ENCODE measurements at places on chromosomes 3 and 15. TPM values are rescaled to one million over a fixed set of nuclear protein-coding genes. Genes with fewer than 3 reads are reported as not detected.

DNA sequence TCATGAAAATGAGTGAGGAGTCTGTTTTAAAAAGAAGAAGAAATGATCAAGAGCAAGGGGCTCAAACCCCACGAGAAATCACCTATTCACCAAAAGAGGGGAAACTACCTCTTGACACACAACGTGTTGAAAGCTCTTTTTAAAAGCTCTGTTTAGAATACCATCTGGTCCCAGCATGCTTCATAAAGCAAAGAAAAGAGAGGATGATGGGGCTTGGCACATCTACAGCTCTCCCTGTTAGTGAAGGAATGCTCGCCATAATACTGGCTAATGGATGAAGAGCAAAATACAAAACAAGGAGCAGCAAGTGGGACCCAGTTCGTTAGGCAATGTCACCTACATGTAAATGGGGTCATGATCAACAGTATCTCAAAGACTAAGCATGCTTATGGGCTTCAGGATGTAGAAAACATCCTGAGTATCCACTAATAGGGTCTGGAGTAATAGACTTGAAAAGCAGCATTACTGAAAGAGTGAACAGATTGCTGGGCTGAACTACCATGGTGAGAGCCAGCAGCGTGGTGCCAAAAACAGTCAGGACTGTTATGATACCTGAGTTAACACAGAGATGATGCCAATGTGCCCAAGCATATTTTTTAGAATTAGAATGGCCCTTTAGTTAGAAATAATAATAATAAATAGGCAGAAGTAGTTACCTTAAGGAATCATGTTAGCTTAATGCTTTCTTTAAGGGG lies 159.7 kb upstream of the POU1F1 start:
- peaks cover 4% of the 10 kb centered on the region for H3K4me1 ChIP-seq
- no peak for DNase-seq
- no peaks in the 10 kb centered on the region for H3K36me3 ChIP-seq
- no peaks in the 10 kb centered on the region for H3K27me3 ChIP-seq

Gene ST8SIA2
- not detected for total RNA-seq

DNA sequence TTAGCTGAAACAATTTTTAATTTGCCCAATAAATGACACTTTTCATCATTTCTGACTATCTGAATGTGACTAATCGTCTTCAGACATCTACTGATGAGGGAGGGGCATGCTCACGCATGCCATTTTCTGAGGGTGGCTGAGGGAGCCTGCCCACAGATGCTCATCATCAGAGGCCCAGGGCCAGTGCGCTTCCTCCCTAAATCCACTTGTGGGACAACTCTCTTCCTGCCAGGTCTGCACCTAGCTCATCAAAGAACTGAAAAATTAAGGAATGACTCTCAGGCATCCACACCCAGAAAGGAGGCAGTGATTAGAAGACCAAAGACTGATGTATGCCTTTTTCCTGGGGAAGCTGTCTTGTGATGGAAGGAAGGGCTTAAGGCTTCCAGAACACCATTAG lies 22.8 kb downstream of the RTP3 start:
- H3K4me1 ChIP-seq: peaks cover 9% of the 10 kb centered on the region
- no peaks in the 10 kb centered on the region for H3K36me3 ChIP-seq
- H3K27ac ChIP-seq: no peak overlapping the region
- no peaks in the 10 kb centered on the region for H3K27me3 ChIP-seq
- H3K4me3 ChIP-seq: no peak overlapping the region
- DNase-seq: no peak

DNA sequence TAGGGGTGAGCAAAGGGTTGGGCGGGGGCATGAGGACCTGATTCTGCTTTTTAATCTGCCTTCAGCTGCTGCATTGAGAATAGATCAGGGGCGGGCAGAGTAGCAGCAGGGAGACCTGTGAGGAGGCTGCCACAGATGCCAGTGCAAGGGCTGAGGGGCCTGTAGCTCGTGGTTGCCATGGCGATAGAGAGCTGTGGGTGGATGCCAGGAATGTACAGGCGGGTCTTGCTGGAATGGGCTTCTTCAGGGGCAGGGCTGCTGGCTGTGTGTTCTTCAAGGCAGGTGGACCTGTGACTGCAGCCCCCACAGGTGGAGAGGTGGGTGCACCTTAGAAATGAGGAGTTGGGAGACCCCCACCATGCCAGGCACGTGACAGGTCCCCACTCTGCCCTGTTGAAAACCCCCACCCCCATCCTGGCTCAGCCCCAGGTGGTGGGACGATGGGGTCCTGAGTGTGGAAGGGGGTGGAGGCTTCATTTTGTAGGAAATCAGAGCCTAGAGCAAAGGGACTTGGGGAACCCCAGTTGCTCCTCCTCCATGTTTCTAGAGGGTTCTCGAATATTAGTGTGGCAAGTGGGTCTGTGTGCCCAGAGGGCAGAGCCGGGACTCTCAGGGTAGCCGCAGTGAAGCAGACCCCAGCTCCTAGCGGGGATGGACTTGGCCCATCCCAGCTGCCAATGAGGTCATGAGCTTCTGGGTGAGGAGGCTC lies 38.3 kb downstream of the SLC6A6 start:
- peaks cover 20% of the 10 kb centered on the region for H3K4me1 ChIP-seq
- no peaks in the 10 kb centered on the region for H3K27me3 ChIP-seq
- DNase-seq: no peak
- peaks cover 5% of the 10 kb centered on the region for H3K36me3 ChIP-seq
- H3K27ac ChIP-seq: no peak overlapping the region

- H3K4me1 ChIP-seq: peaks cover 33% of the 10 kb centered on the region
- H3K4me3 ChIP-seq: peak within 1 kb of the TSS; percentile 74
- H3K27ac ChIP-seq: no peak within 1 kb of the TSS
Measured at GRCh38 chr15:57591822-57592367, at the start of gene MYZAP. Gene MYZAP (plus strand): TSS chr15:57591904. CDS start chr15:57592035, 131 bp downstream.

Gene ATP8B4
- total RNA-seq: 21.3 TPM

Gene SLC25A36
- 67.5 TPM for total RNA-seq

- H3K36me3 ChIP-seq: no peaks in the 10 kb centered on the region
- no peaks in the 10 kb centered on the region for H3K4me1 ChIP-seq
- no peak overlapping the region for H3K27ac ChIP-seq
Measured at GRCh38 chr15:53786401-53786800, 26.9 kb upstream of the WDR72 start.

Gene A4GNT
- not detected for total RNA-seq

Gene USF3
- 18.2 TPM for total RNA-seq

DNA sequence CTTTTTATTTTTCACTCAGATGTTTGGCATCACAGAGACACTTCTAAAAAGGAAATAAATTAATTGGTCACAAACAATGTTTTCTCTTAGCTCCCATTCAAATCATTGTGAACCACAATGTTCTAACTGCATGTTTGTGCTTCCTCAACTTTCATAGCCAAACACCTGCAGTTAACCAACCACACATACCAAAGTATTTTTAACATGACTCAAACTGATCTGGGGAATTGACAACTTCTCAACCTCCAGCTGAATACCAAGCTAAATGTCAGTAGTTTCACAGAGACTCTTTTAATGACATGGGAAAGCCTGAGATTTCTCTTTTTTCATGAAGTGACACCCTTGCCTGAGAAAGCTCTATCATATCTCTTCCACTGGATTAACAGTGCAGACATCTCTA lies 217.9 kb upstream of the MME start:
- no peaks in the 10 kb centered on the region for H3K27me3 ChIP-seq
- H3K4me1 ChIP-seq: no peaks in the 10 kb centered on the region
- H3K27ac ChIP-seq: no peak overlapping the region

GRCh38 chr3:25476639-25477038 lies 48.6 kb downstream of the RARB start:
- no peaks in the 10 kb centered on the region for H3K4me1 ChIP-seq
- H3K4me3 ChIP-seq: no peak overlapping the region
- no peaks in the 10 kb centered on the region for H3K36me3 ChIP-seq
- H3K27me3 ChIP-seq: no peaks in the 10 kb centered on the region
- H3K27ac ChIP-seq: no peak overlapping the region

DNA sequence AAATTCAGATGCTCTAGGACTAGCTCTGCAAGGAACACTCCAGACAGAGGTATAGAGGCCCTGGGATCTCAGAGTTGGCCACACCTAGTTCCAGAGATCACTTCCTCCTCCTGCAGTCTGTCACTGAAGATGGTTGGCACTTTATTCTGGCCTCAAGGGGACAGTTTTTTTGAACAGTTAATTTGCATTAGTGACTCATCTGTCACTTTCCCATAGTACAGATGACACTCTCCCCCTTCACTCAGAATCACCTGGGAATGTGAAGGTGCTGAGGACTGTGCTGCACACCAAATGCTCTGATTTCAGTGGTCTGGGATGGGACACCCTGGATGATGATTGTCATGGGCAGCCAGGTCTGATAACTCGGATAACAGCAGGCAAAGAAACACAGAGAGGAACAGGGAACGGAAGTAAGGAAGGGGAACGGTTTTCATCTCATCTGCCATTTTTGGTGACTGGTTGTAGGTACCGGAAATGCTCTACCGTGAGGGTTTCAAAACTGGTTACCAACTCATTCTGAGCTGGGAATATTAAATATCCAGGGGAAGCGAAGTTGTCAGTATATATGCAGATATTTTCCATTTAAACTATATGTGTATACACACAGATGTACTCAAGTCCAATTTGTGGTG lies 232.5 kb upstream of the ST8SIA2 start:
- H3K27me3 ChIP-seq: no peaks in the 10 kb centered on the region
- H3K4me1 ChIP-seq: peaks cover 22% of the 10 kb centered on the region
- H3K27ac ChIP-seq: no peak overlapping the region
- no peak overlapping the region for H3K4me3 ChIP-seq
- DNase-seq: no peak
- H3K36me3 ChIP-seq: no peaks in the 10 kb centered on the region

Gene VILL
- total RNA-seq: 16.1 TPM

DNA sequence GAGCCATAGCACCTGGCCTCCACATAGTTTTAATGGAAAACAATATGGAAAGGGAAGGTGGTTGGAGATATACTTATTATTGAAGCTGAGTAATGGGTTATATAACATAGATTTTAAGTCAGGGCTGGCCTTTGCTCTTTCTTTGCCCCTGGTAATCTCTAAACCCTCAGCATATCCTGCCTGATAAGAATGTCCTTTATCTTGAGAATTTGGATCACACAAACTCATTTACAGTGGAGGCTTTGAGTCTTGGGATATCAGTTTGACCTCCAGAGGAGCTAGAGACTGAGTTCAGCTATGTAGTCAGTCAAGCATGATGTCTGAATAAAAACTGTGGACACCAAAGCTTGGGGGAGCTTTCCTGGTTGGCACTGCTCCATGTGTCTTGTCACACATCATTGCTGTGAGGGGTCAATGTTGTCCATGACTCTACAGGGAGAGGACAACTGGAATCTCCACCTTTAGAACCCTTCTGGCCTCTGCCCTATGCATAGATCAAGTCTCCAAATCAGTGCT lies 9.0 kb upstream of the C3orf33 start:
- H3K36me3 ChIP-seq: no peaks in the 10 kb centered on the region
- H3K4me3 ChIP-seq: no peak overlapping the region
- no peak overlapping the region for H3K27ac ChIP-seq
- no peaks in the 10 kb centered on the region for H3K27me3 ChIP-seq
- no peak for DNase-seq

GRCh38 chr3:32686713-32687112 lies 1.7 kb downstream of the CNOT10 start:
- no peak for DNase-seq
- peak overlapping the region; percentile 9 for H3K27ac ChIP-seq
- peak overlapping the region; percentile 93 for H3K4me3 ChIP-seq
- H3K27me3 ChIP-seq: no peaks in the 10 kb centered on the region
- H3K36me3 ChIP-seq: peaks cover 11% of the 10 kb centered on the region

GRCh38 chr15:51240066-51240465 lies 98.3 kb downstream of the CYP19A1 start:
- no peak overlapping the region for H3K4me3 ChIP-seq
- H3K27me3 ChIP-seq: peaks cover 28% of the 10 kb centered on the region
- peak overlapping the region; percentile 16 for H3K27ac ChIP-seq
- H3K36me3 ChIP-seq: no peaks in the 10 kb centered on the region
- peaks cover 27% of the 10 kb centered on the region for H3K4me1 ChIP-seq
- DNase-seq: no peak

DNA sequence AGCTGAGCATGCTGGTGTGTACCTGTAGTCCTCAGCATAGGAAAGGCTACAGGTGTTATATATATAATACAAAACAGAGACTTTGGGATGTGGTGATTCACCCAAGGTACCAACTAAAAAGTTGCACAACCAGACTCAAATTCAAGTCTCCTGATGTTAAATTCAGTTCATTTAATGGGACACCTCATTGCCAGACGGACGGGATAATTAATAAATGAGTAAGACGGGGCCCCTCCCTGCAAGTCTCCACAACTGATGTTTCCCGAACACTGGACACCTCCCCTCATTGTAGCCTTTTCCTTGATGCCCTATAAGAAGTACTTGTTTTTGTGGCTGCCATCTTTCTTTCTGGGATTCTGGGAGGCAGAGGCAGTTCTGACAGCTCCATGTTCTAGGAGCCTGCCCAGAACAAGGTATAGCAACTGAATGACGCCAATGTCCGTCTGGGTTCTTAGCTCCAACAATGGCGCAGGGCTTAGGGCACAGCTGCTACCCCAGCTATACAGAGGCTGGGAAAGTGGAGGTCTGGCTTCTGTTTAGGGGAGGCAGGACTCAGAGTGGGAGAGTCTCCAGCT lies 50.7 kb downstream of the CDC25A start:
- H3K27ac ChIP-seq: no peak overlapping the region
- no peak for DNase-seq
- H3K4me1 ChIP-seq: no peaks in the 10 kb centered on the region
- H3K4me3 ChIP-seq: no peak overlapping the region

Gene TIMP4
- 0.24 TPM for total RNA-seq

- no peak overlapping the region for H3K4me3 ChIP-seq
- no peak overlapping the region for H3K27ac ChIP-seq
- no peaks in the 10 kb centered on the region for H3K27me3 ChIP-seq
- H3K36me3 ChIP-seq: no peaks in the 10 kb centered on the region
- no peaks in the 10 kb centered on the region for H3K4me1 ChIP-seq
Measured at GRCh38 chr3:159168788-159169187, 366.9 kb downstream of the MFSD1 start.

GRCh38 chr3:100927775-100928174 lies 65.4 kb downstream of the ABI3BP start:
- H3K27me3 ChIP-seq: peaks cover 11% of the 10 kb centered on the region
- no peak for DNase-seq
- H3K4me1 ChIP-seq: no peaks in the 10 kb centered on the region
- H3K4me3 ChIP-seq: no peak overlapping the region
- no peaks in the 10 kb centered on the region for H3K36me3 ChIP-seq

Gene SGO1
- 27.8 TPM for total RNA-seq

DNA sequence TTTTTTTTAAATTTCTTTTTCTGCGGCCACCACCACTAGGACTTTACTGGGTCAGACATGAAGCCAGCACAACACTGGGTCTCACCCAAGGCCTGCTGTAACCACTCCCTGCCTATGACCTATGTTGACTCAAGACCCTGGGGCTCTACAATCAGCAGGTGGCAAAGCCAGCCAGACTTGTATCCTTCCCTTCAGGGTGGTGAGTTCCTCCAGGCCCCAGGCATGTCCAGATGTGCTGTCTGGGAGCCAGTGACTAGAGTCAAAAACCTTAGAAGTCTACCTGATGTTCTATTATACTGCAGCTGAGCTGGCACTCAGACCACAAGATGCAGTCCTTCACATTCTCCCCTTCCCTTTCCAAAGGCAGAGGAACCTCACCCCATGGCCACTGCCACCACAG lies 31.6 kb upstream of the CLDN18 start:
- H3K36me3 ChIP-seq: no peaks in the 10 kb centered on the region
- no peaks in the 10 kb centered on the region for H3K4me1 ChIP-seq
- no peak overlapping the region for H3K27ac ChIP-seq

Gene GATM
- 1.2 TPM for total RNA-seq

All from activated T-cell treated with anti-CD3 and anti-CD28 coated beads, Interleukin-2, amount 50 U/mL, for 72 hours (primary cell).